Inflammatory macrophage (primary cell): ENCODE measurements at places on chromosomes 3 and 15.

DNA sequence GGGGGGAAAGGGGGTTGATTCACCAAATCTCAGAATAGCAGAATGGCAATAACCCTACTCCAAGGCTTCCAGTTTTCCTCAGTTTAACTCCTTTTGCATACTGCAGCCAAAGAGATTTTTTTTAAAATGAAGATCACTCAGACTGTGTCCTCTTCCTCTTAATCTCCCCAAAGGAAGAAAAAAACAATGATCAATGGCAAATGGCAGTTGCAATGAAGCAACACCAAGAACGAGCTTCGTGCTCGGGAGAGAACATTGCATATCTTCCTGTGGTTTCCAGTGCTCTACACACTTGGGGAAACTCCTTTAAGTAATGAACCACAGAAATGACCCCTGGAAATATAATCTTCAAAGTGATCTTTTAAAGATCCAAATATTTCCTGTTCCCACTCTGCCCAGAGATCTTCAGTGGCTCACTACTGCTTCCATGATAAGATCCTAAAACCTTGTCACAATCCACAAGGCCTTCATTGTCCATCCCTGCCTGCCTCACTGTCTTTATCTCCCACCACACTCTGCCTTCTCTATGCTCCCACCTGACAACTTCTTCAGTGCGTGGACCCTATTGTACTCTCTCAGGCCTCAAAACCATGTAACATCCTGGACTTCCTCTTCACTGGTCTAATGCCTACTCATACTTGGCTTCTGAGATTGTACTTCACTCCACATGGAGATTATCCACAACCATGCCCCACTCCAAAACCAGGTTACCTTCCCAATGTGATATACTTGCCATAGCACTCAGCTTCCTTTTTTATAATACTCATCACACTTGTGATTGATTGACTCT, 394.8 kb downstream of the FHIT start:
- peak; percentile 29 for DNase-seq

GRCh38 chr15:24696842-24697241, 21.3 kb downstream of the NPAP1 start:
- no peak for DNase-seq

DNA sequence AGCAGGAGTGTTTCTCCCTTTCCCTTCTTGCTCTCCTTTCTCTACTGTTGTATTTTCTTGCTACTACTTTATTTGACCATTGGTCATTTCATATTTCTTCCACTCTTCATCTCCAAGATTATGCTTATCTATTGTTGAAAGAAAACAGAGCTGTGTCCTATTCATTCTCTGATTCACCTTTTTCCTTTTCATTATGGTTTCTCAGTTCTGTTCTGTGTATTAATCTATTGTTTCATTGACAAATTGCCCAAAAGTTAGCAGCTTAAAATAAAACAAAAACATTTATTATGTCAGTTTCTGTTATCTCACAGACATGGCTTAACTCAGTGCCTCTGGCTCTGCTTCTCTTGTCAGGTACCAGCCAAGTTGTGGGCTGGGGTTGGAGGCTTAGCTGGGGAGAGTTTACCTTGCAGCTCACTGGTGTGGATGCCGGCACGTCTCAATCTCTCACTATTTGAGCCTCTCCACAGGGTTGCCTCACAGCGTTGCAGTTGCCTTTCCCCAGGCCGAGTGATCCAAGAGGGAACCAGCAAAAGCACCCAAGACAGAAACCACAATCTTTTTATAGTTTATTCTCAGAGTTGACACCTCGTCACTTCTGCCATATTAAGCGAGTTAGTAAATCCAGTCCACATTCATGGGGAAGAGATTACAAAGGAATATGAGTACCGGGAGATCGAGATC, 36.9 kb upstream of the FILIP1L start:
- no peak for DNase-seq

DNA sequence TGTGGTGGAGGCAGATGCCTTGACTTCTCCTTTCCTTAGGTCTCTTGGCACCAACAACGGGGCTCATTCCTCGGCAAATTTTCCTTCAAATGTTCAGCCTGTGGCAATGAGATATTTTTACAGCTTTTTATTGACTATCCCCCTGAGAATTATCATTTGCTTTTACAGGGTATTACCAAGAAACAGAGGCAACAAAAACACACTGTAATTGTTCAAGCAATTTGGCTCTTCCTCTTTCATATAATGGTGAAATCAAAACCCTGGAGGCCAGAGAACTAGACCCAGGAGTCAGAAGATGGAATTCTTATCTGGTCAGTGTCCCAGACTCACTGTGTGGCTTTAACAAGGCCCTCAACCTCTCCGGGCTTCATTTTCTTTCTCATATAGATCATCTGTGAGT, 40.1 kb downstream of the TRIM42 start:
- peak; percentile 7 for DNase-seq

- peak; percentile 17 for DNase-seq
Observed at GRCh38 chr3:153970741-153971347, 150.3 kb upstream of the ARHGEF26 start.

- DNase-seq = no peak
Observed at GRCh38 chr3:12121466-12121865, 37.2 kb downstream of the TIMP4 start.

- DNase-seq = peak; percentile 84
Observed at GRCh38 chr15:84099181-84099580, 136.4 kb upstream of the GOLGA6L4 start.

DNA sequence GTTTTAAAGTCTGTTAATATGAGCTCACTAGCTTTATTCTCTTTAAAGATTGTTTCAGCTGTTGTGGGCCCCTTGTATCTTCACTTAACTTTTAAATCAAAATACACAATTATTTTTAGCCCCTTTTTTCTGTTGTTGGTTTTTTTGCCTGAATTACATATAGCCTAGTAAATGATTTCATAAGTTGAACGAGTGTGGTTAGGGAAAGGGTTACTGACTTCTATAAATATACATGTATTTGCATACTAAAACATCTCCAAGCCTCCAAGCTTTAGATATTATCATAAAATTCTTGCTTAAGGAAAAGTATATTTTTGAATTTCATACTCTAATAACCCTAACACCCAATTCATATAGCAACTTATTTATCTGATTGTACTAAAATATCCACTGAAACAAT, 73.2 kb upstream of the ARL6 start:
- no peak for DNase-seq

GRCh38 chr15:98057453-98057852, 97.0 kb downstream of the ARRDC4 start:
- no peak for DNase-seq
